Nephron progenitor cell (in vitro differentiated cells): ENCODE measurements at places on chromosomes 7 and 10.

DNA sequence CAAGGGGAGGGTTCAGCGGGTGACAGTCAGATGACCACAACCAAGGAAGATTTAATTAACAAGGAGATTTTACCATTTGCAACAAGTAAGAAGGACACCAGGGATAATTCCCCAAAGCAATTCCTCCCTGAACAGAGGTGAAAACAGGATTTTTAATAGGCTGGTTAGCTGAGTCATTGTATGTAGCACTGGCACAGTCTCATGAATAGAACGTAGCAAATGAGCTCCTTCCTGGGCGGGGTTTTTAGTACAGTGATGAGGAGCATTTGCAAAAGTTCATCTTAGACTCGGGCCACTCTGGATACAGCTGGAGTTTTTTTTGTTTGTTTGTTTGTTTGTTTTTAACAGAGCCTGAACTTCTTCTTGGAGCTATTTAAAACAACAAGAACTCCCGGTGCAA is 39.0 kb downstream of the TAC1 start:
- DNase-seq = no peak

DNA sequence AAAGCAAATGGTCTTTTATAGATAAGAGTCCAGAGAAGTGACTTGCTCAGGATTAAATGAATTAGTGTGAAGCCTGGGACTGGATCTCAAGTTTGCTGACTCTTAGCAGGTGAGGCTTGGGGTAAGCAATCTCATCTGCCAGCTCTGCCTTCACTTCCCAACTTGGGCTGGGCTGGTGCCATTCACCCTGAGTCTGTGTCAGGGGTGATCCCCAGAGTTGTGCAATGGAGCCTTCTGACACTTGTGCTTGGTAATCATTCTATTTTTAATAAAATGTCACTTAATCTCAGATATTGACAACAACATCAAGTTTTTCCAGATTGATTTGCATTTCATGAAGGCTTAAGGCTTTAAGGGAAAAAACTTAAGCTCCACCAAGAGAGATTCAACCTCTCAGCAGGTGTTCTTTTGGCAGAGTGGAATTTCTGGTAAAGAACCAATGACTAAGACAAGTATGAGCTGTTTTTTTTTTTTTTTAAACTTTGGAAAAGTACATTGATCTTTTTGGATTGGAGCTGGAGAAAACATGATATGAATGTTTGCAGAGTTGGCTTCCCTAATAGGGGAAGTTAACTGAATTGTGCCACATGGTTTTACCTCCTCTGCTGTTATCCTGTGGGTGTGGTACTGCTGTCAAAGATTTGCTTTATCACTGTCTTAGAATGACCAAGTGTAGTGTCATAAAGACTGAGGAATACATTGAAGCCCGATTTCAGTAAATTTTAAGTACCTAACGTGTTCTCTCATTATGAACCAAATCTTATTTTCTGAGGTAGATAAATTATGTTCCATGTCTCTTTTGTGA is 48.6 kb upstream of the GPR37 start:
- no peak for DNase-seq

- DNase-seq = no peak
Measured at GRCh38 chr10:11913079-11913641, 90.0 kb downstream of the PROSER2 start.

- no peak for DNase-seq
Measured at GRCh38 chr7:28114056-28114455, 66.5 kb downstream of the JAZF1 start.
